Stimulated activated CD8-positive, alpha-beta memory T cell treated with anti-CD3 and anti-CD28 coated beads, Interleukin-4, amount 100 ng/mL, for 4 hours (primary cell): ENCODE measurements at places on chromosomes 6 and 20.
A peak's percentile ranks its signal among the peaks of the same experiment; 100 is the strongest.

DNA sequence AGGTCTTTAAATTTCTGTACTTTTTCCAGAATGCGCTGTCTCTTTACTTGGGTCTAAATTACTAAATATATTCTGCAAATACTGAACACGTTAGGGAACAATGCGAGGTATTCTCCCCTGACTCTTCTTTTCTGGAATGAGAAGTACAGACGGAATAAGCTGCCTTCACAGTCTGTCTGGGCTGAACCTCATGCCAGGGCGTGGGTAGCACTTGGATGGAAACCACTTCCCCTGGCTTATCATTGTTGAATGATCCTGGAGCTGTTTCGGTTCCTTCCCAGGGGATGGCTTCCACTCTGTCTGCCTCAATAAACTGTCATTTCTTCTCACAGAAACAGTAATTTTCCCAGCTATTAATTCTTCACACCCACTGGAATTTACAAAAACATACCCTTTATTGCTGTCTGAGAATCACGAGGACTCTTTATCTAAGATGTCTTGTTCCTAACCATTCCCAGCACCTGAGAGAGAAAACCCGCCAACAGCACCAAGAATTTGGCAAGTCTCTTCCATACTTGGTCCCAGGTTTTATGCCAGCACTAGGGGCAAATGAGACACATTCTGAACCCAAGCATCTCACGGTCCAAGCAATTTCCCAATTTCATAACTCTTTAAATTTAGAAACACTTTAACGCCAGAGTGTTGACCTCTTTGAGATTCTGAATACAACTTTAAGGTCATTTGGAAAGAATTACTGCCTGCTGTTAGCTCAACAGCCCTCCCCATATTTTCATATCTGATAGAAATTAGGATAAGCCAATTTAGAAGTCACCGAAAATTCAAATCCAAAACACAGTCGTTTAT, 43.2 kb upstream of the ADGRF5 start:
- DNase-seq = no peak

- DNase-seq = peak; percentile 23
These were observed 305.3 kb downstream of the CLIC5 start for GRCh38 chr6:45710304-45710821.

DNA sequence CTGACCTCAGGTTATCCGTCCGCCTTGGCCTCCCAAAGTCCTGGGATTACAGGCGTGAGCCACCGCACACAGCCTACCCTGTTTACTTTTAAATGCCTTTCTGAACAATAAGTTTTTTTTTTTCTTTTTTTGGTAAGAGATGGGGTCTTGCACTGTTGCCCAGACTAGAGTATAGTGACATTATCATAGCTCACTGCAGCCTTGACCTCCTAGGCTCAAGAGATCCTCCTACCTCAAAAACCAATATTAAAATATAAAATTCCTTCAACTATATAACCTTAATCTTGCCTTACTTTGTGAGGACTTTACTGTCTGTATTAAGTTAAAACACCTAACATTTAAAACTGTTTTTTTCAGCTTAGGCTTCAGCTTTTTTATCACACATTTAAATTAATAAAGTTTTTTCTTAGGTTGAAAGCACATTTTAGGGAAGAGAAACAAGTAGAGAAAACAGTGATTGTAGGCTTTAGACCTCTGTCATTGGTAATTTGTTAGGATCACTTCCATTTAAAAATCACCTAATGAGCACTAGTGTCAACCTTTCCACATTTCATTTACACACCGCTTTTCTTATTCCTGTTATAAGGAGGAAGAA, 2.9 kb downstream of the UBR2 start:
- no peak for DNase-seq

GRCh38 chr20:38842558-38842981, 37.1 kb downstream of the PPP1R16B start:
- DNase-seq = peak; percentile 55

- DNase-seq = no peak
These were observed at the start of gene NINL for GRCh38 chr20:25584905-25585704. NINL (minus strand) TSS chr20:25585531; CDS start chr20:25526587, 58,944 bp downstream.

DNA sequence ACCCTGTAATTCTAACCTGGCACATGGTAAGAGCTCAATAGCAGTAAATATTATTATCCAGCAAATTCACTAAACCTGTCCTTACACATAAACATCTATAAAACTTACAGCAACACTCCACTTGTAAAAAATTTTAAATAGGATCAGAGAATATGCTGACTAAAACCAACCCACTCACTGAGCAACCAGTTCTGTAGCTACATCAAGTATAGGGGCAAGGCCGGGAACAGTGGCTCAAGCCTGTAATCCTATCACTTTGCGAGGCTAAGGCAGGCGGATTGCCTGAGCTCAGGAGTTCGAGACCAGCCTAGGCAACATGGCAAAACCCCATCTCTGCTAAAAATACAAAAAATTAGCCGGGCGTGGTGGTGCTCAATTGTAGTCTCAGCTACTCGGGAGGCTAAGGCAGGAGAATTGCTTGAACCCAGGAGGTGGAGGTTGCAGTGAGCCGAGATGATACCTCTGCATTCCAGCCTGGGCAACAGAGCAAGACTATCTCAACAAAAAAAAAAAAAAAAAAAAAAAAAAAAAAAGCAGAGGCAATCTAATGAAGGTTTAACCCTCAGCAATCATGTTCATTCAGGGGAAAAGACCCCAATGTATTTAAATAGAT, 6.8 kb downstream of the STAU1 start:
- DNase-seq = no peak

DNA sequence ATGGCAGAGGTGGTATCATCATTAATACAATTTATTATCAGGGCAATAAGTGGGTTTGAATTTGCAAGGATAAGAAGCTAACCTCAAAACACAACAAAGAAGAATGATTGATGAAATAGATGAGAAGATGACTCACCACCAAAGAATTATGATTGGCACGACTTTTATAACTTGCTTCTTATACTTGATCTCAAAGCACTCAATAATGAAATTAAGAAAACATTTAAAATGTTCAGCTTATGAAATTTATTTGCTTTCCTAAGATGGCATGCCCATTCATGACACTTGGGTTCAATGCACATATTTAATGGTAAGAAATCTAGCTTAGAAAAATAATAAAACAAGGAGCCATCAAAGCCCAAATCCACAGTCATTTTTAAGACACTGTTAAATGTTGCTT, 477.5 kb downstream of the GJA1 start:
- DNase-seq = no peak

GRCh38 chr6:105603788-105604586, 201.1 kb upstream of the PREP start:
- no peak for DNase-seq

DNA sequence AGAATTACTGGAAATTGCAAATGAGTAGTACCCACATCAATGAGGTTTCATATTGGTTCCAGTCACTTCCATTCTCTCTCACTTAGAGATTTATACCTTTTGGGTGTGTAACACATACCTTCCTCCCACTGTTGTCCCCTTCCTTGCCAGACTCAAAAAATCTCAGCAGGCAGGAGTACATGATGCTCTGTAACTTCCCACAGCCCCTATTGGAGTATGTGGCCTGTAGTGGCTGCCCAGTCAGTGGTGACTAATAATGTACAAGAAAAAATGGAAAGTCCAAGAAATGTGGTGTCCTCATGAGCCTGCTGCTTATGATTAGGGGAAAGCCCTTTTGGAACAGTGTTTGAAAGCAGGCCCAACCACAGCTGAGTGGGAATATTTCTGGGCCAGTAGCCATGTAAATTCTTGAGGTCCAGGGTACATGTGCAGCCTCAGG, 312.0 kb downstream of the ZFAND3 start:
- no peak for DNase-seq

DNA sequence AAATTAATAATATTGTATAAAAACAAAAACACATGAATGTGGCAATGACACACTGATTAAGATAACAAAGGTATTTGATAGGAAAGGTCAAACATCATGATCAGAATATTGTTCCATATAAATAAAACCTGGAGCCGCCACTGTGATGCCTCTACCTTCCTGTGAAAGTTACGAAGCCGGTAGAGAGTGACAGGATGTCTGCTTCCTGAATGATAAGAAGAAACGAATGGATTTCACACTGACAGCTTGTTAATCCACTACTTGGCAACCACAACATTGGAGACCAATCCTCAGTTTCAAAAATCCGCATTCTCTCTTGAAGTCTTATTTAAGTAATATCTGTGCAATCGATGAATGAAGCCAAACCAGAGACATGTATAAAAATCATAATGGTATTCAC, 315.1 kb downstream of the HDGFL1 start:
- DNase-seq = no peak

DNA sequence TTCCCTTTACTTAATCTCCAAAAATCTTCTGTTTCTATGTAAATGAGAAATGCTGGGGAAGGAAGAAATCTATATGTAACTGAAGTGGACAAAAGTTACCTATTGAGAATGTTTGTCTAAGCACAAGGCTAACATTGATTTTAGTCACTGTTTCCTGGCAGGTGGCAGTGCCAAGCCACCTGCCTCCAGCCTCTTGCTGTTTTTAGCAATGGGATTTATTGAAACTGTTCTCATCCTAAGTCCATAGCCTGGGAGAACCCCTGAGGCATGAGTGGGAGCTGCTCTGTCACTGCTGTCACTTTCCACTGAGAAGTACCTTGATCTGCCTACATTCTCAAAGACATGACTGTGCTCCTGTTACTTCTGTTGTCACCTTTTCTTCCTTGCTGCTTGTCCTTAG, 14.7 kb downstream of the ENPP3 start:
- no peak for DNase-seq

- no peak for DNase-seq
These were observed 24.0 kb downstream of the IL20RA start for GRCh38 chr6:137020776-137021175.

GRCh38 chr6:21199262-21199661, 394.3 kb upstream of the SOX4 start:
- no peak for DNase-seq

DNA sequence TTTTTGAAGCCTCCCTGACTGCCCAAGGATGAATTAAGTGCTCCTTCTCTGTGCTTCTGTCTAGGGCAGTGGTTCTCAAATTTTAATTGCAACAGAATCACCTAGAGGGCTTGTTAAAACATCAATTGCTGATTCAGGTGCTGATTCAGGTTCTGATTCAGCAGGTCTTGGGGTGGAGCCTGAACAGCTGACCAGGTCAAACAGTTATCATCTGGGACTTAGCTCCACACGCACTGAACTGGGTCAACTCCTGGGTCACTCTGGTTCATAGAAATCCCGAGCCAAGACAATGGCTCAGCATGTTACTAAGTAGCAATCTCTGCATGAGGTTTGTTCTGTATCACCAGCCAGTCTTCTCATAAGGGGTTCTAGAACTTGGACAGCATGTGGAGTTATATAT, 192.3 kb downstream of the GJA1 start:
- no peak for DNase-seq

DNA sequence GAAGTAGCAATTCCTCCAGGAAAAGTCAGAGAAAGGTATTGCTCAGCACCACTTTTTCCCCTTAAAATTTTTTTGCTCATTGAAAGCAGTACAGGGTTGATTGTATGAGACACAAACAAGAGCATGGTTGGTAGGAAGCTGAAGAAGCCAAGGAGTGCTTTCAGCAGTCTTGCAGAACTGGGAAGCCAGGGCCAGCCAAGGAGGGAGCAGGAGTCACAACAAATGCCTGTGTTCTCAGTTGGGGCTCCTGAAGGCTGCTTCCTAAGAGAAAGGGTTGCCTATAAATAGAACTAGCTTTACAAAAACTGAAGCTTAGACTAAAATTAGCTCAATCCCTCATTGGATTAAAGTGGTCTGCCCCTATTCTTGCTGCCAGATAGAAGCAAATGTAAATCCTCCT, 3.3 kb upstream of the THEMIS start:
- DNase-seq = no peak

DNA sequence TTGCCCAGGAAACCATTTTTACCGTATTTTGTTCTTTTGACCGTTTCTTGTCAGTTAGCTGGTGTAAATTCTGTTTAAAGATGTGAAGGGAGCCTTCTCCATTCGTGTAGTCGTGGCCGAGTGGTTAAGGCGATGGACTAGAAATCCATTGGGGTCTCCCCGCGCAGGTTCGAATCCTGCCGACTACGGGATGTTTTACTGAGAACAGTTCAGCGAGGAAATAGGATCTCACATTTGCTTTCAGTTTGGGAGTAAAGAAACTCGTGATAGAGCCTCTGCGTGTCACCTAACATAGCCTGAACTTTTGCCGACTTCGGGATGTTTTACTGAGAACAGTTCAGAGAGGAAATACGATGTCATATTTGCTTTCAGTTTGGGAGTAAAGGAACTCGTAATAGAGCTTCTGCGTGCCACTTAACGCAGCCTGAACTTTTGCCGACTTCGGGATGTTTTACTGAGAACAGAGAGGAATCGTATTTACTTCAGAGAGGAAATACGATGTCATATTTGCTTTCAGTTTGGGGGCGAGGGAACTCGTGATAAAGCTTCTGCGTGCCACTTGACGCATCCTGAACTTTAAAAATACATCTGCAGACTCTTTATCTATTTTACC, 5.9 kb upstream of the ZNF184 start:
- DNase-seq = peak; percentile 78

GRCh38 chr6:5786969-5787720, 219.6 kb downstream of the NRN1 start:
- DNase-seq = no peak

DNA sequence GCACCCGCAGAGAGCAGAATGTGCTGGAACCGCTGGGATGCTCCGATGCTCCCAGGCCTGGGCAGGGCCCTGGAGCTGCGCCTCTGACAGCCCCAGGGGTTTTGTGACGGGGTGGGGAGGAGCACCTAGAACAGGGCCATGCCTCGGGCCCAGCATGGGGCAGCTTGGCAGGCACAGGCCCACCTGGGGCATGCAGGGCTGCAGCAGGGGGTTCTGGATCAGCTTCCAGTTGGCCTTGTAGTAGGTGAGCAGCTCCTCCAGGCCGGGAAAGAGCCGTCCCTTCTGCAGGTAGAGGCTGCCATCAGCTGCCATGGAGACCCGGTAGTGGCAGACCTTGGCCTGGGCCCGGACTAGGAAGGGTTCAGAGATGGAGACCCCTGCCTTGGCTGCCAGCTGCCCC, 4.4 kb downstream of the SRMS start:
- DNase-seq = no peak

- no peak for DNase-seq
These were observed 190.0 kb downstream of the UBE3D start for GRCh38 chr6:82875573-82876185.

DNA sequence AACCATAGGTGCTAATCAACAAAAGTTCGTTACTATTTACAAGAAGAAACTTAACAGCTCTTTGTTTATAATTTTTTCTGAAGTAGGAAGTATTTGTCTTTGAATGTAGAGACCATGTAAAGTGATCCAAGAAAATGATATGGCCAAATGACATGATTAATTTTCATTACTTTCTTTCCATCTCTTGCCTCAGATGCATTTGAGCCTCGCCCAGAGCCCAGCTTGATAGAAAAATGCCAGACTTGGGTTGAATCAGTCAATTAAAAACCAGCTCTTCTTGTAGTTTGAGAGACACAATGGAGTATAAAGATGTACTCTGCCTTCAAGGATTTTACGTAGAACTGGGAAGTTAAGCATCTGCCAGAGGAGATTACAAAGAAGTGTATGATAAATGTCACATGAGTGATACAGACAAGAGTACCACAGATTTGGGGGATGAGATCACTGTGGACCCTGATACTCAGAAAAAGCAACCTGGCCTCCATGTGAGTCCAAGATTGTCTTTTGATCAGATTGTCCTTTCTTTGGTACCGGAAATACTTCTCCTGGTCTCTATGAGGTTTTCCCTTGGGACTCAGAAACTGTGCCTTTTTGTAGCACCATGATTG, 92.5 kb upstream of the SUPT3H start:
- DNase-seq = no peak

- no peak for DNase-seq
These were observed 82.4 kb upstream of the TAB2 start for GRCh38 chr6:149235130-149235561.
